Stimulated activated CD4-positive, alpha-beta T cell treated with anti-CD3 and anti-CD28 coated beads, Interleukin-12 subunit alpha, Interleukin-12 subunit beta, amount 100 ng/mL, for 48 hours (primary cell): ENCODE measurements at places on chromosomes 5 and 9.

GRCh38 chr5:143073766-143074165 is 303.6 kb downstream of the ARHGAP26 start:
- no peak for DNase-seq

DNA sequence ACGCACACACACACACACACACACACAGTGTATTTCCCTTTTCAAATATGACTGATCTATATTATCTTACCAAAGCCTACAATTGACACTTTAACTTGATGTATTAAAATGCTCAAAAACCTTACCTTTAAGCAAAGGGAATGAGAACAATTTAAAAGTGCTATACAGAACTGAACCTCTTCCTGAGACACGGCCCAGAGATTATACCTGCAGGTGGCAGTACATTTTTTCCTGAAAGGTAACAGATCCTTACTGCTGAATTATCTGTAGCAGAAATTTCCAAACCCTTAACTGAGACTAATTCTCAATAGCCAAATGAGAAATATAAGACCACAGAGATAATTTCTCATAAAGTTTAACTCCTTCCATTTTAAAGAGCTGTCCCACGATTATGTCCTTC is 91.1 kb downstream of the MYO10 start:
- no peak for DNase-seq

GRCh38 chr9:111601237-111602018 is 2.0 kb upstream of the PTGR1 start:
- DNase-seq, result no peak

GRCh38 chr9:109101810-109102209 is 17.9 kb downstream of the TMEM245 start:
- no peak for DNase-seq
